T-helper 17 cell (primary cell): ENCODE measurements at places on chromosomes 6 and 20.

- no peak for DNase-seq
Measured at GRCh38 chr20:47854687-47855212, 69.5 kb upstream of the SULF2 start.

GRCh38 chr6:112407101-112407590 is 60.0 kb downstream of the RFPL4B start:
- DNase-seq: no peak

DNA sequence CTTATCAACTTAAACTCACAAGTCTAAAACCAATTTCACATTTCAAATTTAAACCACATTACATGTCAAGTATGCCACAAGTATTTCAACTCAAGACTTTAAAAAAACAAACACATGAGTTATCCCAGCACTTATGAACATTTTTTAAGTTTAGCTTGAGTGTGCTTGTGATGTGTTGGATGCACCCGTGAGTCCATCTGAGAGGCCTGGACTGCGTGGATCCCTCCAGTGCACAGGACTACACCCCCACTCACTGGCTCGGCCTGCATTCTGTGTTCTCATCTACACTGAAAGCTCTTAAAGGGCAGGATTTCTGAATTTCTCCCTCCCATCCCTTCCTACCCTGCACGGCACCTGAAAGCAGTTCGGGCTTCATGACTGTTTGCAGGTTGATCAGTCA is 128.8 kb upstream of the CD93 start:
- DNase-seq: no peak

DNA sequence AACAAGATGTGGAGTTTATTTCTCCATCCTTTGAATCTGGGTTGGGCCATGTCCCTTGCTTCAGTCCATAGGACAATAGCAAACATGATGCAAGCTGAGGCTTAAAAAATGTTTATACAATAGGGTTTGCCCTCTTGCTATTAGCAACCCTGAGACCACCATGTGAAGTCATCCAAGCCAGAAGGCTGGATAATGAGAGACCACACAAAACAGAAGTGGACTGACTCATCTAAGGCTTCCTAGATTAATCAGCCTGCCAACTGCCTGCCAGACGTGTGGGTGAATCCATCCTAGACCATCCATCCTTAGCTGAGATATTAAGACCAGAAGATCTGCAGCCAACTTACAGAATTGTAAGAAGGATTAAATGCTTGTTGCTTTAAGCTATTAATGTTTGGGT is 38.1 kb upstream of the ISM1 start:
- no peak for DNase-seq

GRCh38 chr6:119193707-119194106 is 115.2 kb upstream of the FAM184A start:
- DNase-seq: no peak

GRCh38 chr6:45830441-45831139 is 185.1 kb downstream of the CLIC5 start:
- DNase-seq: no peak

GRCh38 chr6:75788894-75789293 is 39.9 kb downstream of the MYO6 start:
- no peak for DNase-seq
